ENCODE measurements at places on chromosomes 6 and 20.
A peak's percentile ranks its signal among the peaks of the same experiment; 100 is the strongest.

GRCh38 chr6:154039231-154039842 lies at the start of gene OPRM1:
TSS of gene OPRM1 (plus strand) at chr6:154039240. CDS start at chr6:154039545, 305 bp downstream.
- peak; percentile 61 for DNase-seq

DNA sequence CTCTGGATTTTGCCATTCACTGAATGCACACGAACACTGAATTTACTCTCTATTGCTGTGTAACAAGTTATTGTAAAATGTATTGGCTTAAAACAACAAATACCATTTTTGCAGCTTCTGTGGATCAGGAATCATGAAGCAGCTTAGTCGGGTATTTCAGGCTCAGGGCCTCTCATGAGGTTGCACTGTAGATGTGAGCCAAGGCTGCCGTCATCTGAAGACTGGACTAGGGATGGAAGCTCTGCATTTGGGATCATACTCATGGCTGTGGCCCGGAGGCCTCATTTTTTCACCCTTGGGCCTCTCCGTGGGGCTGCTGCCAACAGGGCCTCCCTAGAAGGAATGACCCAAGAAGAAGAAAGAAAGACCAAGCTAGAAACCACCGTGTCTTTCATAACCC lies 492.4 kb upstream of the CDH4 start:
- peak; percentile 30 for DNase-seq

DNA sequence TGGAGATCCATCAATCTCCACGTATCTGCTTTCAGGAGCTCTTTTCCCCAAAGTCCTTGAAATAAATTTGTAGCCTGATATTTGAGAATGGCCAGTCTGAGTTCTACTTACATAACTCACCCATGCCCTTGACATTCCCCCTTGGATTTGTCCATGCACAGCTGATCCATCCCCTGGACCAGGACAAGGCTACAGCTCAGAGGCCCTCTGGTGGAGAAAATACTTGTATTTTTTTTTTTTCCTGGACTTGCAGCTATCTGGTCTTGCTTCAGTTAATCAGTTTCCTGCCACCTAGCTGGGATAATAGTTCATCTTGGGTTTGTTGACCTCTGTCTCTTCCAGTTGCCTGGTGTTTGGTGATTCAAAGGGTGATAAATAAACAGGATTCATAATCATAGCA lies 467.6 kb downstream of the DHX35 start:
- no peak for DNase-seq

GRCh38 chr6:49849213-49849907 lies 17.0 kb downstream of the CRISP1 start:
- peak; percentile 15 for DNase-seq

DNA sequence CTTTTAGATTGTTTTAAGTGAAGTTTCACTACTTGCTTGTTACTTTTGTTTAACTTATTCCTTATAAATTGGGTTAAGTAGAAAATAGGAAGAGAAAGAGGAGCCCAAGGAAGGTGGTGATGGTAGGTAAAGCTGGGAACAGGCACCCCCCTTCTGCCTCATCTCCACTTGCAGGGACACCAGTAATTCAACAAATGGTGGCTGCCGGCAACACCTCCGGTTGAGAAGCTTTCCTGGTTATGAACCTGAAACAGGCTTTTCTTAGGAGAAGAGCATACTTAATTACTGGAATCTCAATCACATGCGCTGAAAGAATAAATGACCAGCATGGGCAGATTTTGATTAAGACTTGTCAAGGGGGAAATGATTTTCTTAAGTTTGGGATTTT lies 158.9 kb upstream of the ZNF217 start:
- DNase-seq = no peak

- DNase-seq = no peak
These were observed 144.5 kb upstream of the FLRT3 start for GRCh38 chr20:14481863-14482262.

GRCh38 chr20:34040300-34040995 lies 46.7 kb downstream of the RALY start:
- DNase-seq = no peak

GRCh38 chr20:41436679-41437078 lies 70.1 kb upstream of the EMILIN3 start:
- no peak for DNase-seq

- no peak for DNase-seq
These were observed 46.8 kb downstream of the TRDN start for GRCh38 chr6:123589973-123590372.

DNA sequence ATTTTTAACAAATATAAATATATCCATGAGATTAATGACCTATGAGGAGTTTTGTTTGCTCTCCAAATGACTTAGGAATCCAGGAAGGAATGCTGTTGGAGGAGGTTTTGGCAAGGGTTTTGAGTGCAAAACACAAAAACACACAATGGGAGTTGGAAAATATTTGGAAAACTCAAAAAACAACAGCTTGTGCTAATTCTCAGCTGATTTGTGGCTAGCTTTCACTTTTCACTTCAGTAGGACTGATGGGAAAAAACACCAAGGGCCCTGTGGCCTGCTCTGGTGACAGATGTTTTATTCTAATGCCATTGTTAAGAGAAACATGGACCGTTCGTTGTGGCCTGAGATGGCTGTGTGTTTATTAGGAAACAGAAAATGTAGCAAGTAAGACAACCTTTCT lies 113.9 kb downstream of the ALDH8A1 start:
- no peak for DNase-seq

DNA sequence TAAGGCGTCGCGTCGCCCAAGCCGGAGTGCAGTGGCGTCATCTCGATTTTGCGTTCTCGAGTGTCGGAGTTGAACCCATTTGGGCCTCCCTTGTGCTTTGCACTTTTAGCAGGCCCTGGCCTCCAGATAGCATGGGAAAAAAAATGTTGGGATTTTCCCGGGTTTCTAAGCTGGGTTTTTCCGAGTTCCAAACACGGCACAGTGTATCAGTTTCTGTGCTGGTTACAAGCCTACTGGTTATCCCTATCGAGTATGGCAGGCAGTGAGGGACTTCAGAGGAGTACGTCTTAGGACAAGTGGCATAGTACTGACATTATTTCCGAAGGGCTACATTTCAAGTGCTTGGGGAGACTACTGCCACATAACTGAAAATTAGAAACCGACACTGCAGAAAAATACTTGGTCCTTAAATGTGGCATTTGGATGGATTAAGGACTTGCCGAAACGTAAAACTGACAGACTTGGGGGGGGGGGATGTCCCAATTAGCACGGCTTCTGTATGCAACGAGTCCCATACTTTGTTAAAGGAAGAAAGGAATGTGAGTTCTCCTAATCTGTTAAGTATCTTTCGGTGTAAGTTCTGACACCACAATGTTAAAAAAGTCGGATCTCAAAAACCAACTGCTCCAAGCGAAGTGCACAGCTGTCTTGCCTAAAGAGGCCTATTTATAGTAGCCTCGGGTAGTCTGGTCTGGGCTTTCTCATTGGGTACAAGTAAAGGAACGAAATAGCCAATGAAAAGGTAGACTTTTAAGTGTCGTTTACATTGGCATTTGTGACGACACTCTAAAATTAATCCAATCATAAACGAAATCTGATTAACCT lies 70.2 kb downstream of the HFE start:
- peak; percentile 93 for DNase-seq

GRCh38 chr20:24700166-24700860 lies 230.9 kb downstream of the SYNDIG1 start:
- DNase-seq = no peak

GRCh38 chr20:39214828-39215227 lies 252.7 kb downstream of the DHX35 start:
- DNase-seq = no peak

GRCh38 chr6:11011787-11012234 lies 32.3 kb downstream of the ELOVL2 start:
- DNase-seq = no peak

GRCh38 chr20:4304601-4305000 lies 289.2 kb upstream of the RNF24 start:
- DNase-seq = no peak

DNA sequence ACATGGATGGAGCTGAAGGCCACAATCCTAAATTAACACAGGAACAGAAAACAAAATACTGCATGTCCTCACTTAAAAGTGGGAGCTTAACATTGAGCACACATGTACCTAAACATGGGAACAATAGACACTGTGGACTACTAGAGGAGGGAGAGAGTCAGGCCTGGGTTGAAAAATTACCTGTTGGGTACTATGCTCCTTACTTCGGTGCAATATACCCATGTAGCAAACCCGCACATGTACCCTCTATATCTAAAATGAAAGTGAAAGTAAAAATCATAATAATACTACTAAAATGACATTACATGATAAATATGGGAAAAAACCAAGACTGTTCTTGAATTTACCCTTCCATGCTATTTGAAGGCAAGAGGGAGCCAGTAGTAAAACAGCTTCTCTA lies 1273.8 kb upstream of the ADGRB3 start:
- no peak for DNase-seq

DNA sequence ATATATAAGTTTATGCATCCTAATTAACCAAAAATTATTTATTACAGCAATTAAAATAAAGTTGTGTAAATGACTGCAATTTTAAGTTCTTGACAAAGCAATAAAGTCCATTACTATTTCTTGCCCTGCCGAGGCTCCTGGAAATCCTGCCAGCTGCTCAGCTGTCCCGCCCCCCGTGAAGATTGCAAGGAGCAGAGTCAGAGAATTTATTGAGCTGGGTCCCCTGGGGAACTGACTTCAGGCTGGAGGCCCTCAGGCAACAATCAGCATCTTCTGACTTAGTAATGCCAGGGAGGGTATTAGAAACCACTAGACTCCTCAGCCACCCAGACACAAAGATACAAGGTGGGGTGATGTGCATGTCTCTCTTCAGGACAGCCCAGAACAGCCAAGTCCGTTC lies 92.3 kb downstream of the EDN3 start:
- DNase-seq = no peak

GRCh38 chr6:76708641-76709331 lies 636.3 kb upstream of the IMPG1 start:
- DNase-seq = no peak

GRCh38 chr6:11921017-11921438 lies 91.1 kb upstream of the HIVEP1 start:
- peak; percentile 24 for DNase-seq

DNA sequence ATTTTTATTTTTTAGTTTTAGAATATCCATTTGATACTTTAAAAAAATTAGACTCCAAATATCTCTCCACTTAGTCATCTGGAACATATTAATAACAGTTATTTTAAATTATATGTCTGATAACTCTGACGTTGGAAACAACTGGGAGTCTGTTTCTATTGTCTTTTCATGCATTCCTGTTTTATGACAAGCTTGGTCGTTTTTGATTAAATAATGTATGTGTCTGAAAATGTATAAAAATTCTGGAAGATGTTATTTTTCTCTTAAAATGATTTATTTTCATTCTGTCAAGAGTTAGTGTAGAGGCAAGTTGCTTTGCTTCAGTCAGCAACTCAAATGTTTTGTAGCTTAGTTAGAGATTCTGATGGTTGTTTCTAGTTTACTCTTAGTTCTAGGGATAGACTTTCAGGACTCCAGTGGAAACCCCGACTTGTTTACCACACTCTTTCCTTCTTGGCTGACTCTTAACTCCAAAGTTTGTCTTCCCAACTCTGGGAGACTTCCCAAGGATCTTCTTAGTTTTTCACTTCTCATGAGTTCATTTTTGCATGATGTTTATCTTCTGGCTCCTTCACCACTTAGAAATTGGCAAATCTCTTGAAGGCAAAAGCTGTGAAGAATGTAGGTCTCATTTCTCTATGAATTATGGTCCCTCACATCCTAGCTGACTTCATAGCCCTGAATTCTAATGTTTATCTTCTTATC lies 190.9 kb downstream of the LAMA2 start:
- peak; percentile 36 for DNase-seq

GRCh38 chr20:32110727-32111126 lies 1.2 kb downstream of the TM9SF4 start:
- no peak for DNase-seq

- no peak for DNase-seq
These were observed 1.6 kb upstream of the CLPS start for GRCh38 chr6:35798706-35799105.

DNA sequence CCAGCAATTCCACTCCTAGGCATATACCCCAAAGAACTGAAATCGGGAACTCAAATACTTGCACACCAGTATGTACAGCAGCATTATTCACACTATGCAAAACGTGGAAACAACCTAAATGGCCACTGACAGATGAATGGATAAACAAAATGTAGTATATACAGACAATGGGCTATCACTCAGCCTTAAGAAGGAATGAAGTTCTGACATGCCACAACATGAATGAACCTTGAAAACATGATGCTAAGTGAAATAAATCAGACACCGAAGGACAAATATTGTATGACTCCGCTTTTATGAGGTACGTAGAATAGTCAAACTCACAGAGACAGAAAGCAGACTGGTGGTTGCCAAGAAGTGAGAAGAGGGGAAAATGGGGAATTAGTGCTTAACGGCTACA lies 59.1 kb upstream of the CCN6 start:
- no peak for DNase-seq

- DNase-seq = no peak
These were observed 21.9 kb downstream of the ECT2L start for GRCh38 chr6:138817799-138818198.

DNA sequence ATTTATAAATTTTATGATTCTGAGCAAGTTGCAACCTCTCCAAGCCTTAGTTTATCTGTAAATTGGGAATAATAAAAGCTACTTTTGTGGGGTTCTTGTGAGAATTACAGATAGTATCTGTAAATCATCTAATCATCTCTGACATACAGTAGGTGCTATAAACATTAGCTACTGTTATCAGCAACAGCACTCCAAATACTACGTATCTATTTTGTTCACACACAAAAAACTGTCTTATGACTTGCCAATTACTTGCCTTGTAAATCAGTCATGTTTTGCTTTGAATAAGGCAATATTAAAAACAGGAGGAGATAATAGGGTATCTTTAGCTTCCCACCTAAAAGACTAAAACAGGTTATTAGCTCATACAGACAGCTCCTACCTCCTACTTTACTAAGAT lies 36.7 kb downstream of the DTNBP1 start:
- DNase-seq = no peak

DNA sequence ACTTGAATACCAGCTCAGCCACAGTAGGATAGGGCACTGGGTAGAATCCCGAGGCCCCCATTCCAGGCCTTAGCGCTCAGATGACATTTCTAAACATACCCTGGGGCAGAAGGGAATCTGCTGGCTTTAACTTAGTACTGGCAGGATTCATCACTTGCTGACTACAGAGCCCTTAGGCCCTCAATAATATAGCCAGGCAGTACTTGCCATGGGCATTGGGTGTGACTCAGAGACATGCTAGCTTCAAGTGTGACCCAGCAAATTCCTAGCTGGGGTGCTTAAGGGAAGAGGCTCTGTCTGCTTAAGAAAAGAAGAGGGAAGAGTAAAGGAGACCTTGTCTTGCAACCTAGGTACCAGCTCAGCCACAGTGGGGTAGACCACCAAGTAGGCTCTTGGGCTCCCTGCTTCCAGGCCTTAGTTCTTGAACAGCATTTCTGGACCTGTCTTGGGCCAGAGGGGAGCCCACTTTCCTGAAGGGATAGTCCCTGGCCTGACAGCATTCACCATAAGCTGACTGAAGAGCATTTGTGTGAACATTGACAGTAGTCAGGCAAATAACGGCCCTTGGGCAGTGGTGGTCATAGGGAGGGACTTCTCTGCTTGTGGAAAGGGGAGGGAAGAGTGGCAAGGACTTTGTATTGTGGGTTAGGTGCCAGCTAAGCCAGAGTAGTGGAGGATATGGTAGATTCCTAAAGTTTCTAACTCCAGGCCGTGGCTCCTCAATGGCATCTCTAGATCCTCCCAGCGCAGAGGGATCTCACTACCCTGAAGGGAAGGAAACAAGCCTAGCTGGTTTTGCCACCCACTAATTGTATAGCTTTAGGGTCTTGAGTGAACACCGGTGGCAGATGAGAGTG lies 48.5 kb upstream of the HACE1 start:
- DNase-seq = no peak

- no peak for DNase-seq
These were observed 21.6 kb downstream of the RALGAPA2 start for GRCh38 chr20:20690676-20691476.
